ENCODE measurements at places on chromosomes 4 and X. TPM values are rescaled to one million over a fixed set of nuclear protein-coding genes. Genes with fewer than 3 reads are reported as not detected.

DNA sequence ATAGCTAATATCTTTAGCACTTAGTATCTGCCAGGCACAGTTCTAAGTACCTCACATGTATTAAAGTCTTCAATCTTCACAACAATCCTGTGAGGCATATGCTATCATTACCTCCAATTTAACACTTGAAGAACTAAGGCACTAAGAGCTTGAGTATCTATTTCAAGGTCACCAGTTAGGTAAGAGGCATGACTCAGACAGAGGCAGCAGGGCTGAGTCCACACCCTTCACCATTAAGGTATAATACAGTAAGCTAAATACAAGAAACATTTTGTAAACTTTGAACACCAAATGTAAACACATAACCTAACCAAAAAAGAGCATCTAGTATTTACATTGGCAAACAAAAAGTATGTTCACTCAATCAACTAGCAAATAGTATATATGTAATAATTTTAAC is 1410.9 kb downstream of the PCDH18 start:
- no peak for DNase-seq
- H3K27ac ChIP-seq: no peak overlapping the region
- no peaks in the 10 kb centered on the region for H3K27me3 ChIP-seq
- H3K36me3 ChIP-seq: no peaks in the 10 kb centered on the region
- H3K4me3 ChIP-seq: no peak overlapping the region
- H3K4me1 ChIP-seq: no peaks in the 10 kb centered on the region

- H3K27me3 ChIP-seq: no peaks in the 10 kb centered on the region
- H3K27ac ChIP-seq: no peak overlapping the region
- no peaks in the 10 kb centered on the region for H3K4me1 ChIP-seq
- no peak for DNase-seq
Measured at GRCh38 chr4:74377714-74378113, 12.8 kb downstream of the EREG start.

DNA sequence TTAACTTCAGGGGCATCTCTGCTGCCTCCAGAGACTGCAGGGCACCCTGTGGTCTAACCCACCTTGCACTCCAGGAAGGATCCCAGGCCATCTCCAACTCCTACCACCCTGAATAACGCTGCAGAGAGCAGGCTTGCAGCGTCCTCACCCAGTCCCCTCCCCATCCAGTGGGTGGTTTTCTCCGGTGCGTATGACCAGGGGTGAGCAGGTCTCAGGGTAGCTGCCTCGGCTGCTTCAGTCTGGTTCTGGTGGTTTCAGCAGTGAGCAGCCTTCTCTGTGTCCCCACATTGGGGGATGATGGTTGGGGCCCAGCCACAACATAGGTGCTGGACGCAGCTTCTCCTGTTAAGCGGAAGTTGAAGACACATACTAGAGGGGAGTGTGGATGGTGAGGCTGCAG is 38.6 kb upstream of the SORCS2 start:
- no peak for DNase-seq
- H3K27ac ChIP-seq: no peak overlapping the region
- no peaks in the 10 kb centered on the region for H3K4me1 ChIP-seq

- no peak overlapping the region for H3K4me3 ChIP-seq
- no peaks in the 10 kb centered on the region for H3K4me1 ChIP-seq
Measured at GRCh38 chrX:86930419-86930818, 587.2 kb upstream of the KLHL4 start.

GRCh38 chr4:154858166-154858565 is 77.1 kb downstream of the RBM46 start:
- DNase-seq: no peak
- H3K27me3 ChIP-seq: no peaks in the 10 kb centered on the region
- no peak overlapping the region for H3K4me3 ChIP-seq

GRCh38 chr4:101697266-101697665 is 93.3 kb upstream of the BANK1 start:
- H3K4me3 ChIP-seq: no peak overlapping the region
- no peaks in the 10 kb centered on the region for H3K36me3 ChIP-seq
- H3K4me1 ChIP-seq: no peaks in the 10 kb centered on the region
- no peak for DNase-seq

GRCh38 chr4:187128976-187129375 is 405.3 kb upstream of the FAT1 start:
- no peaks in the 10 kb centered on the region for H3K4me1 ChIP-seq
- no peaks in the 10 kb centered on the region for H3K36me3 ChIP-seq
- H3K27me3 ChIP-seq: no peaks in the 10 kb centered on the region
- DNase-seq: no peak

GRCh38 chr4:157674699-157675098 is 454.2 kb downstream of the GRIA2 start:
- H3K4me3 ChIP-seq: no peak overlapping the region
- no peaks in the 10 kb centered on the region for H3K4me1 ChIP-seq
- no peaks in the 10 kb centered on the region for H3K36me3 ChIP-seq
- H3K27ac ChIP-seq: no peak overlapping the region

DNA sequence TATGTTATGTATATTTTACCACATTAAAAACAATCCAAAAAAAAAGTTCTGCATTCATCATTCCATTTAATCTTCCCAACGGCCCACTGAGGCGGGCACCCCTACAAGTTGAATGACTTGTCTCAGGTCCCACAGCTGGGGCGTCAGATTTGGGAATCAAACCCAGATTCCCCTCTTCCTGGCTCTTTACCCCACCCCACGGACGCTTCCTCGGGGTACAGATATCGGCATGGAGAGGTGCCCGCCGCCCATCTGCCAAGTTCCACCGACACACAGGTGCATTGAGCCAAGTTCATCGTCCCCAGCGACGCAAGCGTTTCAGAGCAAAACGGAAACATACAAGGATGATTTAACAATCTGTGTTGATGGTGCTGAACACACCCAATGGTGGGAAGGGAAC is 36.9 kb upstream of the MAN2B2 start:
- H3K4me1 ChIP-seq: no peaks in the 10 kb centered on the region
- H3K4me3 ChIP-seq: no peak overlapping the region
- no peak overlapping the region for H3K27ac ChIP-seq
- no peak for DNase-seq
- no peaks in the 10 kb centered on the region for H3K36me3 ChIP-seq
- peaks cover 44% of the 10 kb centered on the region for H3K27me3 ChIP-seq

GRCh38 chrX:12758291-12758690 is 32.9 kb upstream of the PRPS2 start:
- H3K27ac ChIP-seq: no peak overlapping the region
- no peak overlapping the region for H3K4me3 ChIP-seq
- no peaks in the 10 kb centered on the region for H3K36me3 ChIP-seq
- no peak for DNase-seq

DNA sequence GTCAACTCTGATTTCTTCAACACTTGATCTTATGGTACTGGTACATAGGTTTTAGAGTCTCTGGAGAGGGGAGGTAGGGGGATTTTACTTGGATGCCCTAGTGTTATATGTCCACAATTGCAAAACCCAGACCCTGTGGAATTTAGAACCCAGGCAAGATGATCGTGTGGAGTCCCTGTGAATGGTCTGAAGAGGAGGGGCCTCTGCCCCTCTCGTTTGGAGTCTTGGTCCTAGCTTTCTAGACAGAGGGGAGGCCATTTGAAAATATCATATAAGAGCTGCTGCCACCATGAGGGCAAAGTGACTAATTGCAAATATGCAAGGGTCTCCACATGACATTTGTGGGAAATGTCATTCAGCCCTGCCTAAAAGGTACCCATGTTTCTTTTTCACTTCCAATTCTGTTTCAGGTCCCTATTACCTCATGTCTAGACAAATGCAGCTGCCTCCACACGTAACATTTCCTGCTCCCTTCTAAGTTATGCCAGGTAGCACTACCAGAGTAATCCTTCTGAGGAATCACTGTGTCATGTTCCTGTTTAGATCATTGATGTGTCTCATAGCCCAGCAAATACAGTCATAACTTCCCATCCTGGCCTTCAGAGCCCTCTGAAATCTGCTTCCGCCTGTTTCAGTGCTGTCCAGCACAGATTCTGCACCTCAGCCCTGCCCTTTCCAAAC is 126.8 kb downstream of the KLHL8 start:
- no peak for DNase-seq
- H3K27me3 ChIP-seq: no peaks in the 10 kb centered on the region
- H3K36me3 ChIP-seq: no peaks in the 10 kb centered on the region
- H3K4me1 ChIP-seq: peaks cover 49% of the 10 kb centered on the region
- H3K27ac ChIP-seq: no peak overlapping the region

DNA sequence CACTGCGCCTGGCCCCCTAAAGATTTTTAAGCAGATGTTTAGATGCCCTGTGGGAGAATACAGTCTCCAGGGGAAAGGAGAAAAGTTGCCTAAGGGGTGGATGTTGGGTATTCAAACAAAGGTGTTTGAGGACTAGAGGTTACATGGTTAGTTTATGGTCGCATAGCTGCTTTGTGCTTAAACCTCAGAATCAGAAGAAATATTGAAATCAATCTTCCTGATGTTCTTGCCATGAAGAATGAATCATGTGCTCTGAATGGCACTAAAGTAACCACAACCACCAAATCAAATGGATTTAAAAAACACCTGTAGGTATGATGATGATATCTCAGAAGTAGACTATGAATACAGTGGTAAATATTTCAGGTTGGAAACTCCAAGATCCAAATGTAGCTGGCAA is 42.7 kb upstream of the TEX13A start:
- H3K4me3 ChIP-seq: no peak overlapping the region
- no peaks in the 10 kb centered on the region for H3K27me3 ChIP-seq
- no peaks in the 10 kb centered on the region for H3K4me1 ChIP-seq
- H3K36me3 ChIP-seq: no peaks in the 10 kb centered on the region

GRCh38 chrX:15418707-15419181 is 34.5 kb upstream of the VEGFD start:
- H3K4me3 ChIP-seq: no peak overlapping the region
- no peaks in the 10 kb centered on the region for H3K36me3 ChIP-seq
- no peak overlapping the region for H3K27ac ChIP-seq
- no peaks in the 10 kb centered on the region for H3K4me1 ChIP-seq

DNA sequence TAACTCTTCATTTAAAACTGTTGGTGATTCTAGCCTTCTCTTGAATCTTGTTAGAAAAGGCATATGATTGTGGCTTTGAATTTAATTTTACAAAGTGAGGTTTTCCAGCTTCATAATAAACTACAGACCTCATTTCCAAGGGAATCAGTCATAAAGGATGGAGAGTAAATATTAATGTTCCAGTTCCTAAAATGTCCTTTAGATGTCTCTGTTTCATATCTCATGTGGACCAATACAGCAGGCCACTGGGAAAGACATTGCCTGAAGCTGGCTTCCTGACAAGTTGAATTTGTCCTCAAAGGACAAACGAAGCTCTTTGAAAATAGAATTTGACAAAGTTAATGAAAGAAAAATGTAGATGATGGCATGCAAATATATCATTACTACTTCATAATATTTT is 125.4 kb downstream of the ZNF330 start:
- DNase-seq: no peak
- no peaks in the 10 kb centered on the region for H3K36me3 ChIP-seq
- no peak overlapping the region for H3K27ac ChIP-seq

The CT45A8 gene
- total RNA-seq: not detected

The F8A3 gene
- 9.0 TPM for total RNA-seq

The MAGEA10 gene
- not detected for total RNA-seq

The TNIP3 gene
- 8.8 TPM for total RNA-seq

The PITX2 gene
- total RNA-seq: not detected

The MAGEB1 gene
- total RNA-seq: not detected

The PNMA6A gene
- total RNA-seq: 2.2 TPM

The TMEM156 gene
- 0.29 TPM for total RNA-seq
